ENCODE measurements at places on chromosomes 2 and 18. TPM values are rescaled to one million over a fixed set of nuclear protein-coding genes. Genes with fewer than 3 reads are reported as not detected.

Gene GLB1L
- 7.6 TPM for total RNA-seq

Gene REG3A
- not detected for total RNA-seq

Gene ANKRD30B
- total RNA-seq, result 0.33 TPM

Gene MC2R
- total RNA-seq, result not detected

Gene COLEC12
- total RNA-seq, result 41.9 TPM

Gene HOXD11
- total RNA-seq, result not detected

Gene SERPINB7
- total RNA-seq, result not detected

Gene IL1RL1
- not detected for total RNA-seq

Gene MTERF4
- total RNA-seq, result 36.8 TPM

Gene CCDC74B
- 49.5 TPM for total RNA-seq

Gene FAM237A
- not detected for total RNA-seq

Gene FMNL2
- 7.7 TPM for total RNA-seq

Gene DNAH7
- total RNA-seq, result 0.02 TPM

Gene RGPD3
- not detected for total RNA-seq

Gene DLX1
- total RNA-seq, result 8.4 TPM

Gene C2orf78
- 0.45 TPM for total RNA-seq

Gene COL3A1
- 70.4 TPM for total RNA-seq

Gene FOXD4L1
- total RNA-seq, result not detected

Gene KIF5C
- total RNA-seq, result 1.7 TPM

Gene THSD7B
- 0.35 TPM for total RNA-seq

Gene KDSR
- 32.0 TPM for total RNA-seq

Gene MRPL30
- 49.6 TPM for total RNA-seq

Gene EVX2
- not detected for total RNA-seq

Gene ATP6V1C2
- total RNA-seq, result 0.04 TPM

Gene SLC23A3
- total RNA-seq, result 0.12 TPM

Gene INO80D
- 4.5 TPM for total RNA-seq

Gene MSH2
- total RNA-seq, result 44.1 TPM

Gene CCL20
- not detected for total RNA-seq

Gene KANSL3
- 31.8 TPM for total RNA-seq

Gene MDH1B
- total RNA-seq, result 2.6 TPM

Gene CD302
- 9.4 TPM for total RNA-seq

Gene CCDC102B
- 11.0 TPM for total RNA-seq

Gene PMAIP1
- total RNA-seq, result 64.3 TPM

Gene UGT1A5
- total RNA-seq, result not detected

Gene GCG
- total RNA-seq, result not detected

Gene SLC38A11
- not detected for total RNA-seq

Gene MARCHF7
- 68.2 TPM for total RNA-seq

Gene CYS1
- total RNA-seq, result 1.1 TPM

Gene CCBE1
- not detected for total RNA-seq

Gene IL1RL2
- total RNA-seq, result not detected

Gene CRYGD
- total RNA-seq, result not detected

Gene FLACC1
- 0.23 TPM for total RNA-seq

Gene ALPG
- total RNA-seq, result not detected

Gene FARSB
- 46.4 TPM for total RNA-seq

Gene RTP5
- not detected for total RNA-seq
